ENCODE measurements at places on chromosomes 16 and 17. TPM values are rescaled to one million over a fixed set of nuclear protein-coding genes. Genes with fewer than 3 reads are reported as not detected.

ITGA3 gene
- 272 TPM for total RNA-seq

TAOK2 gene
- total RNA-seq = 70.2 TPM

GRAPL gene
- total RNA-seq = 4.7 TPM

GRCh38 chr17:78307887-78308638 lies 51.8 kb downstream of the SOCS3 start:
- no peak overlapping the region for H3K27ac ChIP-seq
- peaks cover 11% of the 10 kb centered on the region for H3K4me1 ChIP-seq
- H3K27me3 ChIP-seq = no peaks in the 10 kb centered on the region
- no peak for DNase-seq

RFNG gene
- total RNA-seq = 34.7 TPM

DNA sequence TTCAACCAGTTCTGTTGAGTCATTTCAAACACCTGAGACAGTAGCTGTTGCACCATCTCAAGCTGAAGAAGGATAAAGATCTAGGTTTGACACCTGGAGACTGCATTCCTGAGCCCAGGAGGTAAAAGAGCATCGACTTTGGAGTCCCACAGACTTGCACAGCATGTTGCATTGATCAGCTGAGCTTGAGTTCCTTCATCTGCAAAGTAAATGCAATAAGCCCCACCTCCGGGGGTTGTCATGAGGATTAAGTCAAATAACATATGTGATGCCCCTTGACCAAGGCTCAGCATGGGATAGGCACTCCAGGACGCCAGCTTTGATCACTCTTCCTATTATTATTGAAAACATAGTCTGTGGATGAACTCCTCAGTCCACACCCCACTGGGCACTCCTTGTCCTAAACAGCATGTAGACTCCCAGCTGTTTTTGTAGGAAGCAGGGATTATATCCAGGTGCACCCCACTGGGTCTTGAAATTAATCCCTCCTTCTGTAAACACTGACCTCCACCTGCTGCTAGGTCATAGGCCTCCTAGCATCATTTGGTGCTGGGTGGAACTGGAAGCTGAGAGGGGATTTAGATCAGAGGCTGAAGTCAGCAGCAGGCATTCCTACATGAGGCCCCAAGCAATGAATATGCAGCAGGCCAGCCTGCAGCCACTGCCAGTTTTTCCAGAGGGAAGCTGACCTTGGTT lies 259.0 kb downstream of the HS3ST4 start:
- H3K27me3 ChIP-seq = no peaks in the 10 kb centered on the region
- no peak overlapping the region for H3K4me3 ChIP-seq
- no peaks in the 10 kb centered on the region for H3K36me3 ChIP-seq
- H3K4me1 ChIP-seq = no peaks in the 10 kb centered on the region
- no peak for DNase-seq

ZNF668 gene
- total RNA-seq = 8.4 TPM

DNA sequence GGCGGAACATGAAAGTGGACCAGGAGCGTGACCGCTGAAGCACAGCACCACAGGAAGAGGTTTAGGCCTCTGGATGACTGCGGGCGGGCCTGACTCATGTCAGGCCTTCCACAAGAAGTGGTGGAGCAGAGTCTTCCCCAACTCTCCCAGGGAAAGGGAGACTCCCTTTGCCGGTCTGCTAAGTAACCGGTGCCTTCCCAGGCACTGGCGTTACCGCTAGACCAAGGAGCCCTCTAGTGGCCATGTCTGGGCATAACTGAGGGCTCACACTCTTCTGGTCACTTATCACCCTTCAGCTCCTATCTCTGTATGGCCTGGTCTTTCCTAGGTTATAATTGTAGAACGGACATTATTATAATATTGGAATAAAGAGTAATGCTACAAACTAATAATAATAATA lies 1931.9 kb downstream of the TP53TG3F start:
- no peaks in the 10 kb centered on the region for H3K36me3 ChIP-seq
- no peaks in the 10 kb centered on the region for H3K27me3 ChIP-seq
- no peaks in the 10 kb centered on the region for H3K4me1 ChIP-seq
- H3K27ac ChIP-seq = no peak overlapping the region

SMIM36 gene
- total RNA-seq = not detected

DNA sequence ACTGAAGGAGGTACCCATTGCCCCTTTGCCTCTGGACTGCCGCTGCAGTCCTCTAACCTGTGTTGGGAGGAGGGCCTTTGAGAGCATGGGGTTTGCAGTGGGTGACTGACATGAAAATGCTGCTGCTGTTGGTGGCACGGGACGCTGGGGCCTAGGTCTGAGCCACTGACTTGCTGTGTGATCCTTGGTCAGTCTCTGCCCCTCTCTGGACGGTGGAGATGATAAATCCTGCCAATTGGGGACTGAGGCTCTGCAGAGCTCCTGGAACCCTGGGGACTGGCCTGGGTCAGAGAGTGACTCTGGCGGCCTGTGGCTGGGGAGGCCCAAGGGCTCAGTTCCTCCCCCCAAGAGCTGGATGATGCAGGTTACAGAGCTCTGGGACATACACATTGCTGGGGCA lies 6.1 kb upstream of the PYDC1 start:
- H3K4me3 ChIP-seq = no peak overlapping the region
- no peak overlapping the region for H3K27ac ChIP-seq
- no peaks in the 10 kb centered on the region for H3K4me1 ChIP-seq
- DNase-seq = no peak
- no peaks in the 10 kb centered on the region for H3K36me3 ChIP-seq

DNA sequence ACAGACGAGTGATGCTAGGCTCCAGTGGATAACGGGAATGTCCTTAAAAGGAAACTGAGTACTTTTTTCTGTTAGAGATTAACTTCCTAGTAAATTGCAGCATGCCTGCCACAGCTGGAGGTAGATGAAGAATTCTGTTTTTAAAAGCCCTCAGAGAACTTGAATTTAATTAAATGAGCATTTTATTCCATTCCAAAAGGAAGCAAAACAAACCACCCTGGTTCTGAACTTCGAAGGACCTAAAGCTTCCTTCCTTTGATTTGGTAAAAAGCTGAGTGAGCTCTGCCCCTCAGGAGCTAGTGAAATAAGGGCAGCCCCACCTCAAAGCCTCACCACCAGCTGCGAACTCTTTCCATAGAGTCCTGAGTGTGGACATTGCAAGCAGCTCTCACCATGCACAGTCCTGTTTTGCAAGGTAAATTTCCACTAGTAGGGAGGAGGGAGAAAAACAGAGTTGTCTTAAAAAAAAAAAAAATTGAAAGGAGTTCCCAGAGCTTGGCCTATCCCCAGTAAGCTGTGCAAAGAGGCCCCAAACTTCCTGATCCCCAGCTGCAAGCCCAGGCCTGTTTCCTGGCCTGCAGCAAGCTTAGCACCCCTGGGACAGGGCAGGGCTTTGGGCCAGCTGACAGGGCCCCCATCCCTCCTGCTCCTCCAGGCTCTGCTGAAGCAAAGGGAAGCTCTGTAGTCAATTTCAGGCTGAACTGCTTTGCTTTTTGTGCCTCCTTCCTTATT lies 11.2 kb downstream of the CHD9NB start:
- H3K27ac ChIP-seq = no peak overlapping the region
- DNase-seq = peak; percentile 39
- no peaks in the 10 kb centered on the region for H3K36me3 ChIP-seq

DNA sequence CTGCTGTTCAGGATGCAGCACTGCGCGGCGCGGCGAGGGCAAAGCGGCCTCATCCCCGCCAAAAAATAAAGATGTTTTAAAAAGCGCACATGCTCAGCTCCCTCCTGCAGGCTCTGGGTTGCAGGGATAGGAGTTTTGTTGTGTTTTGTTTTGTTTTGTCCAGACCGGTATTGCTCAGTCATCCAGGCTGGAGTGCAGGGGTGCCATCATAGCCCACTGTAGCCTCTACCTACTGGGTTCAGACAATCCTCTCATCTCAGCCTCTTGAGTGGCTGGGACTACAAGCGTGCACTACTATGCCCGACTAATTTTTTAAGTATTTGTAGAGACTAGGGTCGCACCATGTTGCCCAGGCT lies 636 bp downstream of the WWOX start:
- no peak for DNase-seq
- H3K27me3 ChIP-seq = no peaks in the 10 kb centered on the region
- H3K4me1 ChIP-seq = peaks cover 10% of the 10 kb centered on the region
- H3K27ac ChIP-seq = peak overlapping the region; percentile 80

- no peak overlapping the region for H3K4me3 ChIP-seq
- no peaks in the 10 kb centered on the region for H3K4me1 ChIP-seq
- no peaks in the 10 kb centered on the region for H3K27me3 ChIP-seq
- no peaks in the 10 kb centered on the region for H3K36me3 ChIP-seq
Measured at GRCh38 chr16:76976101-76976500, 214.9 kb upstream of the MON1B start.

GRCh38 chr17:65226227-65226626 lies 89.1 kb downstream of the RGS9 start:
- peaks cover 19% of the 10 kb centered on the region for H3K4me1 ChIP-seq
- no peak overlapping the region for H3K27ac ChIP-seq
- H3K27me3 ChIP-seq = no peaks in the 10 kb centered on the region
- no peak overlapping the region for H3K4me3 ChIP-seq
- no peak for DNase-seq
- no peaks in the 10 kb centered on the region for H3K36me3 ChIP-seq

DNA sequence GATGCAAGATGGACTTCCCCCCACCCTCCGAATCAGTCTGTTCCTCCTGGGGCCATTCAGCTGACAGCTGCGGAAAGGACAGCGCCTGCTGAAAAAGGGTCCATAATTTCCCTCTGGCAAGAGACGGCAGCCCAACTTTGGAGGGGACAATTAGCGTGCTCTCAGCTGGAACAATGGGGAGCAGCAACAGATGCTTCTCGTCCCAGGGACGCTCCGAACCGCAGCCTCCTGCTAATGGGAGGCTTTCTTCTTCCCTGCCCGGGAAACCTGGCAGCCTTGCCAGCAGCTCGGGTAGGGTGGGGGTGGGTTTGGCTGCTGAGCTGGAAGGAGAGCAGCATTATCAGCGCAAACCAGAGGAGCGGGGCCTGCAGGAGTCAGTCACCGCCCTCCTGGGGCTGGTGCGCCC lies 500.0 kb upstream of the SALL1 start:
- no peaks in the 10 kb centered on the region for H3K36me3 ChIP-seq
- H3K27me3 ChIP-seq = no peaks in the 10 kb centered on the region
- H3K27ac ChIP-seq = no peak overlapping the region
- H3K4me3 ChIP-seq = no peak overlapping the region

GRCh38 chr17:59815965-59816364 lies 76.8 kb downstream of the TUBD1 start:
- H3K27ac ChIP-seq = no peak overlapping the region
- H3K4me3 ChIP-seq = no peak overlapping the region
- H3K27me3 ChIP-seq = no peaks in the 10 kb centered on the region
- DNase-seq = no peak
- H3K4me1 ChIP-seq = no peaks in the 10 kb centered on the region
- H3K36me3 ChIP-seq = peaks cover 26% of the 10 kb centered on the region

BIRC5 gene
- 1.8 TPM for total RNA-seq

RPRML gene
- 3.9 TPM for total RNA-seq

CDT1 gene
- 3.2 TPM for total RNA-seq

GRCh38 chr16:84565669-84566495 lies 52.0 kb downstream of the COTL1 start:
- no peak overlapping the region for H3K4me3 ChIP-seq
- H3K36me3 ChIP-seq = no peaks in the 10 kb centered on the region
- DNase-seq = no peak

DNA sequence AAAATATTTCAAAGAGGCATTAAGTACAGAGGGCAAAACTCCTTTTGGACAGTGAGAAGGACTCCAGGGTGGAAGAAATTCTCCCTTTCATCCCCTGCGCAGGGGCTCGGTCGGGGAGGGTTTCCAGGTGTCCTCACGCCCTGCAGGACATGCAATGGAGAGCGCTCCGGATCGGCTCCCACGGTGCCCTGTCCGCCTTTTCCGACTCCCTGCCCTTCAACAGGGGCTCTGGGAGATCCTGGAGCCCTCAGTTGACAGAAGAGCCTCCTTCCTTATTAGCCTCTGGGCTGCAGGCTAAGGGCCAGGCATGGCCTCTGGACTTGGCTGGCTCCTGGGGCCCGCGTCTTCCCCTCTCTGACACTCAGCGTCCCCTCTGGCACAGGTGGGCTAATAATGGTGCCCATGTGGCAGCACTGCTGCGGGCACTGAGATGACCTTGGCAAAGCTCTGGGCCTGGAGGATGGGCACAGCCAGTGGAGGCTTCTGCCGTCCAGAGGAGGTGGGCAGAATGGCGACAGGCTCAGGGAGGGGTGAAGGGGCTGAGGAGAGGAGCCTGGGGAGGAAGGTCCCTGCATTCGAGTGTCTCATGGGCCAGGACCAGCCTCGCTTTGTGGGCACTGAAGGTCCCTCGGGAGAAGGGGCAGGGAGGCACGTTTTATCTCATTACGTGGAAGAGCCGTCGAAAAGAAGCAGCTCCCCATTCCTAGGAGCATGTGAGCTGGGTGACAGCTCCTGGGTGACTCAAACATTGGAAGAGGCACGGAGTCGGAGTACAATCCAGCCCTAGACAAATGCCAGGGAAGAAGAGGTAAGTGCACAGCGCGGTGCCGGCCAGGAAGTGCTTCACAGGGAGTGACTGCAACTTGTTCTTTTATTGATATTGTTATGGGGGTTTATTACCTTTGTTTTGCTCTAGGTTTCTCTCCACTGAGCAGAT lies 161.7 kb downstream of the IRF8 start:
- H3K27ac ChIP-seq = peak overlapping the region; percentile 42
- no peaks in the 10 kb centered on the region for H3K4me1 ChIP-seq
- H3K36me3 ChIP-seq = no peaks in the 10 kb centered on the region
- H3K27me3 ChIP-seq = no peaks in the 10 kb centered on the region
